ENCODE measurements at places on chromosomes 6 and 20.

DNA sequence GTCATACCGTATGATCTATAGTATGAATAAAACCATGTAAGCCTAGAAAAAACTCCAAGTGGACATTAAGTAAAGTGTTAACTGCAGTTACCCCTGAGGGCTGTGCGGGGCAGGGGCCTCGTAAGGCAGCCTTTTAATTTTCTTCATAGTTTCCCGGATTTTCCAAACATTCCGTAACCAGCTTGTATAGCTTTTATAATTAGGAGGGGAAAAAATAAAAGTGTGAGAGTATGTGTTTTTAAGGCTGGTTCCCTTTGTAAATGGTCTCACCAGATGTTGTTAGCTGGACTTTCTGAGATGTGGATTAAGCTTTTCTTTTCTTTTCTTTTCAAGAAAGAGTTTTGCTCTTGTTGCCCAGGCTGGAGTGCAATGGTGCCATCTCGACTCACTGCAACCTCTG lies 7.0 kb downstream of the KIAA1755 start:
- no peak for DNase-seq

GRCh38 chr20:10927936-10928840 lies 254.4 kb upstream of the JAG1 start:
- no peak for DNase-seq

- DNase-seq = no peak
Measured at GRCh38 chr20:25549843-25550477, 35.4 kb downstream of the NINL start.

DNA sequence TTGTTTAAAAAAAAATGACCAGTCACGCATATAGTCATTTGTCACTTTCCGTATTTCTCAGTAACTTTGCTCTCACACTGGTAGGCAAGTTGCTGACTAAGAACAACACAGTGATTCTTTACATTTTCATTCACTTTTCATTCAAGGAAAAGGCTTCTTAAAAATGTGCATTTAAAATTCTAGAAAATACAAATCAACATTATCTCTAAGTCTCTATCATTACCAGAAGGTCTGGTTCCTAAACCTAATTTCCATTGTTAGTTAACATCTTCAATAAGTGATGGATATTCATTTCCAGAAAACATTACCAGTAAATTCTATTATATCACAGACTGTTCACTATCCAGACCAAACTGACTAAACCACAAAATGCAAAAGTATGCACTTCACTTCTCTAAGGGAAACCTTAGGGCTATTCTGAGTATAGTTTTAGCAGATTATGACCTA lies 115.3 kb downstream of the AHI1 start:
- DNase-seq = no peak

GRCh38 chr6:142827369-142827768 lies 117.6 kb downstream of the HIVEP2 start:
- DNase-seq = no peak

- no peak for DNase-seq
Measured at GRCh38 chr20:62990306-62990825, 16.4 kb downstream of the BHLHE23 start.

GRCh38 chr6:96015518-96016333 lies at the start of gene FUT9:
Gene FUT9, plus strand, starts transcription at chr6:96015974. Its CDS starts 187,182 bp downstream, at chr6:96203156.
- DNase-seq = peak; percentile 94

- no peak for DNase-seq
Measured at GRCh38 chr6:26159357-26160273, 72.4 kb downstream of the HFE start.

DNA sequence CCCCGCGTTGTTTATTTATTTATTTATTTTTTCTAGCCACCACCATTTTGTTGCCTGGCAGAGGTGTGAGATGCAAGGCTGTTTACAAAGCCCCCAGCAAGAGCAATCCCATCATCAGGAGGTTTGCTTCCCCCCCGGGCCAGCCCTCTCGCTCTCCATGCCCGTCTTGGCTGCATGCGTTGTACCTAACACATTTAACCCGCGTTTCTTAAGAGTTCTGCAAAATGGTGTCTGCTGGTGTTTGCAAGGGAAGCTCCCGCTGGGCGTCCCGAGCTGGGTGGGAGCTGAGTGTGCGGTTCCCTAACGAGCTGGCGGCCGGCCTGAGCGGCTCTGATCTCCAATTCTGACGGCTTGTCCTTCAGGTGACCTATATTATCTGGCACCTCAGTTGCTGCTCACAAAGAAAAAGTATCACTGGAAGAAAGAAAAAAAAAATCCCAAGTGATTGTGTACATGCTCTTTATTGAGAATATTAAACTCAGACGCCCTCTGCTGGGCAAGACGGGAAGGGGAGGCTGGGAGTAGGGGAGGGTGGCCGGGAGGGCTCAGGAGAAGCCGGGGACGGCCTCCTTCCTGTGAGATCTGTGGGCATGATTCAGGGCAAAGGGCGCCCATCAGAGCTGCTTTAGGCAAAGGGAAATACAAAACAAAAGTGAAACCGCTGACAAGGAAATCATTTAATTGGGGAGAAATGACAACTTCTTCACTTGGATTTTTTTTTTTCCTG lies 154.8 kb downstream of the BCAS1 start:
- peak; percentile 91 for DNase-seq

DNA sequence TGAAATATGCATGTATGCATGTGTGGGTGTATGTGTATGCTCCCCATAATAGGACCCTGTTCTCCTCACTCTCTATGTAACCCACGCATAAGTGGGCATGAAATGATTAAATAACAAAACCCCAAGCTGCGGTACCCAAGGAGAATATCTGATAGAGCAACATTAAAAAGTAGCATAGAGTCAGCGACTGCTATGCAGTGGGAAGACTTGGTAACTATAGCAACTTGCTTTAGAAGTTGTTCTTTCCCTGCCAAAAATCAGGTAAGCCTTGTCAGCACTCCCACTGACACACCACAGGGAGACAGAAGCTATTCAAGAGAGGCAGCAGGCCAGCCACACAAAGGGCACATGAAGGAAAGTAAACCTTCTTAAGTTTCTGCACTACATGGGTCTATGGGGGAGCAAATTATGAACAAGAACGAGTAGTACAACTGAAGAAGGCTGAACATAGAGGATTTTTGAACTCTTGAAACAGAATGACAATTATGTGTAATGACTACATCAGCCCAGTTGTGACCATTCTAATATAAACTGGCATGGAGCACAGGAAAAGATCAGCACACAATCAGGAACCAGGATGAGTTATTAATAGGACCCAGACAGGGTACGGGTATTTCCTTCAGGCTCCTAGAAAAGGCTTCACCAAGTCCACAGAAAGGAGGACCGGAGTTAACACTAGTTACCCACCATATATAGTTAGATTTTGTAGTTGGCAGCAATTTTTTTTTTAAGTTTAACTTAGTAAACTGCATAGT lies 89.9 kb downstream of the GPR6 start:
- DNase-seq = peak; percentile 53

DNA sequence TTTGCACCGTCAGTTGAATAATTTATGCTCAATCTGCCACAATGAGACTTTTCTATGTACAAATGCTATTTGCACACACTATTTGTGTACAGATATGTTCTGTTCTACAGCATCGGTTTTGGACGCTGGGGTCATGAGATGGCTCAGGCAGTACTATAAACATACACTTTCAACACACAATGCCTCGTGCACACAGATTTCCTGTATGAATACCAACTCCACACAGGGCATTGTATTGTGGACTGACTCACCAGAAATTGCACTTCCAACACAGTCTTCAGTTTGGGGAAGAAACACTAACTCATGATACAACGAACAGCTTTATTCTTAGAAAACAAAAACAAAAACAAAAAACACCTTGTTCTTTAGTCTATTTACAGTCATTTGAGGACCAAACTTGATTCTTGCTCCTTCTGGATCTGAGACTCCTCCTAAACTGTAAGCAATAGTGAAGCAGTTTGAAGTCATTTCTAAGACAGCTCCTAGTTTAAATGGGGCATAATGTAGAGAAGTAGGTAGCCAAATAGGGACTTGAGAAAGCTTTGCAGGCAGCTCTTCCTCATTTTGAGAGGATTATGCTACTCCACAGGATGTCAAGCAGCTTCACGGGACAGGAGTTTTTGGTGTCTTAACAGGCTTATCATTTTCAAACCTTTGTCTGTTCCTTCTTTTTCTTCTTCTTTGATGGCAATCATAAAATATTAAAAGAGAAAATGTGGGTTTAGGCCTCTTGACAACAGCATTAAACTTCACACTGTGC lies 33.7 kb downstream of the GJA10 start:
- peak; percentile 54 for DNase-seq

- DNase-seq = no peak
Measured at GRCh38 chr6:17883665-17884497, 103.6 kb downstream of the KIF13A start.

DNA sequence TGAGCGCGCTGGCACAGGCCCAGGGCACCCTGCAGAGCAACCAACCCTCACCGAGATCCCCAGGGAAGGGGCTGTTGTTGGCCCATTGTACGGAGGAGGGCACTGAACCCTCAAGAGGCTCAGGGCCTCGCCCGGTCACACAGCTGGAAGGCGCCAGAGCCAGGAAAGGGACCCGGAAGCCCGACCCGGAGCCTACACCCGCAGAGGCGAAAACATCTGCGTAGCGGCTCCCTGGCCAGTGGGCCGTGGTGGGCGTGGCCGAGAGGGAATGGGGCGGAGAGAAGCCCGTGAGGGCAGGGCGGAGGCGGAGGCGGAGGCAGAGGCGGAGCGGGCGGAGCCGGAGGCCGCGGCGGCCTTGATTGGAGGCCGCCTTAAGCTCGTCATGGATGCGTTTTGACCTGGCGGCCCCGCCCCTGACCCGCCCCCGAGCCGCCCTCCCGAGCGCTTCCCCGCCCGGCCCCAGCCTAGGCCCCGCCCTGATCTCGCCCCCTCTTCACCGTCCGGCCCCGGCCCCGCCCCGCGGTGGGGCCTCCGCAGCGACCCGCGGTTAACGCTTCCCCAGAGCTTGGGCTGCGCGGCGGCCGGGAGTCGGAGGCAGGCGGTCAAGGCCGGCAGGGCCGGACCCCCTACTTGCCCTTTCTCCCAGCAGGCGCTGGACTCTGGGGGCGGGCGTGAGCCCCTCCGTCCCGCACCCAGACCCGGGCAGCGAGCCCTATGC lies 2.1 kb upstream of the MRGBP start:
- peak; percentile 98 for DNase-seq

DNA sequence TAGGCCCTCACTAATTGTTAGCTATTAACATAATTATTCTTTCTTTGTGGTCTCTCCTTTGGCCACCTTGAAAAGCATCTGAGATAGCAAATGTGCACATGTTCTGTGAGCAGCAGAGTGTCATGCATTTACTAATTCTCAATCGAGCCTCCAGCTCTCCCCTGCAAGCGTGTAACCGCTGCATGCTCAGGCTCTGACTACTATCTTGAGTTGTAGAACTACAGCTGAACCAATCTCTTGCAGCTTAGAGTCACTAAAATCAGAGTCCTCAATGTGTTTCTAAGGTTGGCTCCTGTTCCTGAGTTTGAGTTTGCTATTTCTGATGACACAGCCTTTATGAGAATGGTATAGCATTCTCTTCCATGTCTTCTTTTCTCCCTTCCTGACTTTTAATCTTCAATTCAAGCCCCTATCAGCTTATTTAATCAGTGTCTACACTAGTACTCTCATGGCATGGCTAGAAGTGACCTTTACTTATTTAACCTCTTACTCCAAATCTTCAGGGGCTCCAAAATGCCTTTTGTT lies 65.5 kb downstream of the PPP1R3G start:
- no peak for DNase-seq

GRCh38 chr6:19332806-19333460 lies 504.2 kb upstream of the ID4 start:
- DNase-seq = no peak

- DNase-seq = no peak
Measured at GRCh38 chr6:107314531-107314939, 144.8 kb downstream of the PDSS2 start.

DNA sequence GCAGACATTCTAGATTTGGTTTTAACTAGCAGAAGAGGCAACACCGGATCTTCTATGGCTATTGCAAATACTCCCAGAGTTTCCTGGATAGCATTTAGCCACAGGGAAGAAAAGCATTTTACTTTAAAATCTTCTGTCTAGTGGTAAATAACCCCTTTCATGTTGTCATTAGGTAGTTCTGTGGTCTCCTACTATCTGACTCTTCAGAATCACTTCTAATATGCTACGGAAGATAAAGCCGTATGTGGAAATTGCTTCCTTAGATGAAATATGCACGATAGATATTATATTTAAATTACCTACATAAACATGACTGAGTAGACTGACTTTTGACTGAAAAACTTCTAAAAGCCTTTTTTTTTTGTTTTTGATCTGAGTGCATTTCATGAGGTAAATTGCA lies 759 bp downstream of the CRISP3 start:
- DNase-seq = no peak

- DNase-seq = no peak
Measured at GRCh38 chr6:3287308-3287707, 28.6 kb downstream of the PSMG4 start.

- no peak for DNase-seq
Measured at GRCh38 chr20:59071216-59071615, 28.6 kb upstream of the PRELID3B start.

GRCh38 chr20:54260116-54260515 lies 52.2 kb downstream of the PFDN4 start:
- DNase-seq = no peak

DNA sequence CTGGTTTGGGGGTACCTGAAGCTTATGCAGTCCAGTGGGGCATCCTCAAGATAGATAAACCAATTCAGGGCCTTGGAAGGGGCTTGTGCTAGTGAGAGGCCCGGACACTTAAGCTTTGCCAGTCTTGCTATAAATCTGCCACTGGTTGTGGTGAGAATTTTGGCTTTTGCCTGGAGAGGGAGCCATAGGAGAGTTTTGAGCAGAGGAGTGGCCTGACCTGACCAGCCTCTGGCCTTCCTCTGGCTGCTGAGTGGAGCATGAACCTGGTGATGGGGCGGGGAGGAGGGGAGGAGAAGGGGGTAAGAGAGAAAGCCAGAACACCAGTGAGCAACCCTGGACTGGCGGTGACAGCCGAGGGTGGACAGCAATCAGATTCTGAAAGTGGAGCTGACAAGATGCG lies 7.1 kb downstream of the TMEM74B start:
- peak; percentile 46 for DNase-seq

GRCh38 chr6:7786214-7786661 lies 60.3 kb downstream of the BMP6 start:
- no peak for DNase-seq

GRCh38 chr6:164095056-164095455 lies 680.5 kb downstream of the QKI start:
- no peak for DNase-seq

DNA sequence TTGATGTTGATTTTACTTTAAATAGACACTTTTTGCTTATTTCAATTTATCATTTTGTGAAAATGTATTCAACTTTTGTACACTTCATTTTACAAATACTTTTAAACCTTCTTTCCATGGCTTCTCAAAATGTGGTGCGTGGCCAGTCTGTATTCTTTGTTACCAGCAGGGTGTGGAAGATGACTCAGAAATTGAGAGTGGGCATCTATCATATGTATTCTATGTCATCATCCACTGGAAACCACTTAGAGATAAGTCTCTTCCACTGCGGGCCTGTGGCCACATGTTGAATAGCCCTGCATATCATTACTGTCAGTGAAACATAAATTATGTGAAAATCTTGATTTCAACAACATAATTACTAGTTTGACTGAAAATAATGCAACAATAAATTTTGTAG lies 52.6 kb upstream of the MC3R start:
- no peak for DNase-seq

All from neural progenitor cell (in vitro differentiated cells).